Right cardiac atrium (tissue), 5 donors: ENCODE measurements at places on chromosomes 1 and 21. TPM values are rescaled to one million over a fixed set of nuclear protein-coding genes. Genes with fewer than 3 reads are reported as not detected.

Gene C4BPB
- 0.05 TPM for polyA plus RNA-seq

Gene AKNAD1
- polyA plus RNA-seq, result not detected

Gene DDAH1
- polyA plus RNA-seq, result 3.8 TPM

DNA sequence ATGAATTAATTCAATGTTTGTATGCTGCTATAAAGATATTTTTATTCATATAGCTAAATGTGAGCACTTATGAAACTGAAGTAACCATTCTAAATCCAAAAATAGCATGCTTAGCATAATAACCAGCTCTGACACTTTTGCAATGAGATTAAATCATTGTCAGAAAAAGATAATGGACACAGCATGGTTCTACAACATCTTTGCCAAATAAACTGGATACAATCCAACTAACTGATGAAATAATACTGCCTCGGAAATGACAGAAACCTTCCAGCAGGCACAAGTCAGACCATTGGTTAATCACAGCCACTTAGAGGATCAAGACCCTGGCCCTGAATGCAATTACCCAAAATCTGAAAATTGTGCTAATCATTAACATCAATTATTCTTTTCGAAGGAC, 592.7 kb upstream of the ADGRL4 start:
- DNase-seq, result no peak

GRCh38 chr1:64678366-64678765, 66.5 kb upstream of the RAVER2 start:
- DNase-seq, result no peak

DNA sequence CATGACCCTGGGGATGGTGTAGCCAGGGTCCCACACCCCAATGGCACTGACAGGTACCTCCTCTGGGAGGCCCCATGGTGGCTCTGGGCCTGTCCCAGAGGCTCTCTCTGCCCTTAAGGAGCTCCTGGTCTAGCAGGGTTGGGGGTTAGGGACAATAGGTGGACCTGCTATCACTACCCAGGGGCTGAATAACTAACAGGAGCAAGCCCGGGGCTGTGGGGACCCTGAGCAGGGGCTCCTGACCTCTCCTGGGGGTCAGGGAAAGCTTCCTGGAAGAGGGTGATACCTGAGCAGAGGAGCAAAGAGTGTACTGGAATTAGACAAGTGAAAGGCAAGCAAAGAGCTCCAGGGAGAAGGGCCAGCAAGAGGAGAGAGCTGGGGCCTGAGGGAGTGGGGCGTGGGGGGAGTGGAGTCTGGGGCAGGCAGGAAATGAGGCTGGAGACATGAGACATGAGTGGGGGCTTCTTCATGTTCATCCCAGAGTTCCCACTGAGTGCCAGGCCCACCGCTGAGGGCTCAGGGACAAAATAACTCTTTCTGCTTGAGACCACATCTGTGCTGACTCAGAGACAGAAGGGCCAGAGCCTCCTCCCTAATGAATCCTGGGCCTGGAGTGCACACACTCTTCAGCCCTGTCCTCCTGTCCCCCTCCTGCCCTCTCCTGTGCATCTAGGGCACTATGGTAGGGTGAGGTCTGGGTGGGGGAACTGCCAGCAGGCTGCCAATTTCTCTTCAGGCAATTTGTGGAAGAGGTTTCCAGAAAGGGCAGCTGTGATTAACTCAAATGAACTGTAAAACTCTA, 517.6 kb downstream of the PTPRU start:
- DNase-seq, result no peak

GRCh38 chr1:225329041-225329440, 98.8 kb downstream of the LBR start:
- DNase-seq, result no peak

GRCh38 chr1:62415687-62416086, 21.2 kb upstream of the USP1 start:
- DNase-seq, result no peak

DNA sequence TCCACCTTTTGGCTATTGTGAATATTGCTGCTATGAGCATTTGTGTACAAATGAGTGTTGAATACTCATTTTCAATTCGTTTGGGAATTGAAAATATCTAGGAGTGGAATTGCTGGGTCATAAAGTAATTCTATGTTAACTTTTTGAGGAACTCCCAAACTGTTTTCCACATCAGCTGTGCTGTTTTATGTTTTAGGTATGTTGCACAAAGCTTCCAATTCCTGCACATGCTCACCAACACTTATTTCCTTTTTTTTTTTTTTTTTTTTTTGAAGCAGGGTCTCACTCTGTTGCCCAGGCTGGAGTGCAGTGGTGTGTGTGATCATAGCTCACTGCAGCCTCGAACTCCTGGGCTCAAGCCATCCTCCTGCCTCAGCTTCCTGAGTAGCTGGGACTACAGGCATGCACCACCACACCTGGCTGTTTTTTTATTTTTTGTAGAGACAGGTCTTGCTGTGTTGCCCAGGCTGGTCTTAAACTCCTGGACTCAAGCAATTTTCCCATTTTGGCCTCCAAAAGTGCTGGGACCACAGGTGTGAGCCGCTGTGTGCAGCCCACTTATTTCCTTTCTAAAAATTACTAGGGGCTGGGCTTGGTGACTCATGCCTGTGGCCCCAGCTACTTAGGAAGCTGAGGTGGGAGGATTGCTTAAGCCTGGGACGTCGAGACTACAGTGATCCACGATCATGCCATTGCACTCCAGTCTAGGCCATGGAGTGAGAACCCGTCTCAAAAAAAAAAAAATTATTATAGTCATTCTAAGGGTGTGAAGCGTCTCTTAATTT, 33.4 kb downstream of the TMCC2 start:
- DNase-seq, result no peak
